ENCODE measurements at places on chromosomes 11 and 22.

GRCh38 chr11:120521176-120521575 is 9.6 kb downstream of the GRIK4 start:
- no peak for DNase-seq

- DNase-seq = no peak
Observed at GRCh38 chr11:19441288-19441687, 200.5 kb upstream of the E2F8 start.

GRCh38 chr11:91876746-91877145 is 347.9 kb upstream of the FAT3 start:
- no peak for DNase-seq

DNA sequence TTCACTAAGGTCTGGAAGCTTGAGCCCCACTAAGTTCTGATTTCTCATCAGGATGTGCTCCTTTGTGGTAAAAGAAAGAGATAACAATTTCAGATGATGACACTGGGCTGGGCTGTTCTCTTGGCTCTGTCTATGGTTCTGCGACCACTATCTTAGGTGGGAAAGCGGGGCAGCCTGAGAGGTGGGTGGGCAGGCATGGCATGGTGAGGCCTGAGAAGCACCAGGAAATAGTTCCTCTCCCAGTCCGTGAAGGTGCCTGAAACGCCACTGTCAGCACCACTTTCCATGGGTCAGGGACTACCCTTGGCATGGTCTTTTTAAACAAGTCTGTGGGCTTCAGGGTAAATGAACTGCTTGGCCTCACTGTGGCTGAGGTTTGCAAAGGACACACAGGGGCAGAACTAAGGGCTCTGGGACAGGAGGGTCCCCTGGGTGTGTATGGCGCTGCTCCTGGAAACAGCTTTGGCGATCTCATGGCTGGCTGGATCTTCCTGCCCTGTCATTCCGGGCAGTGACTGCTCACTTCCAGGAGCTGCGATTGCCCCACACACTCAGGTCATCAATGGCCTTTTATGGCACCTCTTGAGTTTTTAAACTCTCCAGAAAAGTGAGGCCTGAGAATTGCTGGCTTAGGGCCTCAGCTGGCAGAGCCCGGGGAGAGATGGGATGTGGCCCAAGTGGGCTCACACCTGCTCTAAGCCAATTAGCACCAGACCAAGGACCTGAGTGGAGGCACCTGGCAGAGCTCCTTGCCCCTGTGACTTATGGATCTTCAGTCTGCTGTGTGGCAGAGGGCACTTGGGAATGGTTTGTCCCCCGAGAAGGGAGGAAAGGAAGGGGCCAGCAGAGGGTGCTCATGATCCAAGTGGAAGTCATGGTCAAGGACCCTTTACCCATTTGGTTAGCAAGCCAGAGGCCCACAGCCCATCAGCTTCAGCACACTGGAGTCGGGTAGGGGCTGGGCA is 55.6 kb upstream of the LYVE1 start:
- no peak for DNase-seq

- DNase-seq = no peak
Observed at GRCh38 chr11:16933756-16934603, 80.2 kb downstream of the PLEKHA7 start.

DNA sequence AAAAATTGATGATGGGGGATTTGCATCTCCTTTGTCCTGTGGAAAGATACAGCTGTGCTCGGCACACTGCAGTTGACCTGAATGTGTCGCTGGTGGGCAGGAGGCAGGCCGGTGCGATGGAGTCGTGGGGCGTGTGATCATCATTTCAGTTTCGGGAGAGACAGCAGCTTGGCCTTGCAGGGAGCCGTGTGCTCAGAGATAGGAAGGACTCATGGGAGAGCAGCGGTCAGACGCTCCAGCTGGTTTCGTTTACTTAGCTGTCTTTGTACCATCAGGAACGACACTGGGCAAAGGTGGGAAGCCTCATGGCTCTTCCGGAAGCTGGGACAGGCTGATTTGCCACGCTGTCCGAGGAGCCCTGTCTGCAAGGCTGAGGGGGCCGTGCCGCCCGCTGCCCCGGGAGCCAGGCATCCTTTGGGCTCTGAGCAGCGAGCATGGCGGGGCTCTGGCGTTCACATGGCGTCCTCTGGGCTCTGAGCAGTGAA is 32.7 kb downstream of the GRAMD4 start:
- DNase-seq = no peak

GRCh38 chr11:537622-538430 is 499 bp downstream of the LRRC56 start:
- DNase-seq = no peak

DNA sequence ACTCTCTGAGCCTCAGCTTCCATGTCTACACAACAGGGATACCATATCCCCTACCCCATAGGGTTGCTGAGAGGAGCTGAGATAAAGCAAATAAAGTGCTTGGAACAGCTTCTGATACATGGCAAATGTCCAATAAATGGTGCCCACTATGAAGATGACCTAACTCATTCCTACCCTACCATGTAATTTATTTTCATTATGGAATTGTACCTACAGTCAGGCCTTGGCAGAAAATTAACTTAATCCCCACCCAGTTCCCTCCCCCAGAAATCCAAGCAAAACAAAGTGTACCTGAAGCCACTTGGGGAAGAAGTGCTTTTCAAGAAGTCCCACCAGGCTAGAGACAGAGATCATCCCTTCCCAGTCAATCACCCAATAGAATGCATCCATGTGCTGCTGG is 10.8 kb downstream of the SRRD start:
- DNase-seq = no peak

- no peak for DNase-seq
Observed at GRCh38 chr22:34111210-34111824, 191.0 kb upstream of the LARGE1 start.

DNA sequence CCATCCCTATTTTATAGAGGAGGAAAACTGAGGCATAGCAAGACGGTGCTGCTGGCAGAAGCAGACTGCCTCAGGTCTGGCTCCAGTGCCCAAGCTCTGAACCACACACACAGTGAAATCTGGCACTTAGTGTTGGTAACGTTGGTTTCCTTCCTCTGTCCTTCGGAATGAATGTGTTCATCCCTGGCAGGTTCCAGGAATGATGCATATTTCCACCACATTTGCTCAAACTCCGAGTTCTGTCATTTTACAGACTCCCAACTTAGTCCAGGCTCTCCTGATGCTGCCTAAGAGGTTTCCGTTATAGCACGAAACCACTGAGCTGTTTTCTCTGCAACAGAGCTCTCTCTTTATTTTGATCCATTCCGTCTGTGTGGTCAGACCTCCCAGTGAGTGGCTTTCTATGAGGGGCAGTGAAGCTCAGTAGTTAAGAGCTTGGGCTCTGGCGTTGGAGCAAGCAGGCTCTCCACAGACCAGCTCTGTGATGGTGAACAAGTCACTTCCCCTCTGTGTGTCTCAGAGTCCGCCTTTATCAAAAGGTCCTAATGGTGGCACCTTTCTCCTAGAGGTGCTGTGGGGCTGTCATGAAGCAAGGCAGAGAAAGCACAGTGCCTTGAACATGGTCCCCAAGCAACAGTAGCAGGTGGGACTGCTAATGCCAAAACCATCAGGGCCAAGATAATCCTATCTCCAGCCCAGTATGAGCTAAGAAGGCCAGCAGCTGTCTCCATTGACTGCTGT is 200.3 kb downstream of the MYO18B start:
- DNase-seq = no peak

All from fibroblast of skin of left biceps (primary cell).